ENCODE measurements at places on chromosomes 5 and 9.

- DNase-seq, result no peak
Observed at GRCh38 chr5:107618242-107618641, 52.5 kb downstream of the EFNA5 start.

- no peak for DNase-seq
Observed at GRCh38 chr5:165460911-165461310, 1955.5 kb downstream of the MAT2B start.

- no peak for DNase-seq
Observed at GRCh38 chr9:98231770-98232478, 23.5 kb downstream of the TBC1D2 start.

DNA sequence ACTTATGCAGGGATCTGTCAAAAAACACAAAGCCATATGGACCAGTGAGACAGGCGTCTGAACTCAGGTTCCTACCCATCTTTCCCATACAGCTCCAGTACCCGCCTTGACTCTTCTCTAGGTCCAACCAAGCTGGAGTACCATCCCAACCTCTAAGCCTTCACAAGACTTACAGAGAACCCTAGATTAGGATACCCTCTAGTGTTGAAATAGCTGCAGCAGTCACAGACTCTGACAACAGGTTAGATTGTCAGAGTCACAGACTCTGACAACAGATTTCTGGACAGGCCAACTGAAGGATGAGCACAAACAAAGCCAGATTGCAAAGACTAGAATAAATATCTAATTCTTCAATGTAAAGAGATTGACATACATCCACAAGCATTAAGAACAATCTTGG lies 266.1 kb downstream of the GRIA1 start:
- no peak for DNase-seq

DNA sequence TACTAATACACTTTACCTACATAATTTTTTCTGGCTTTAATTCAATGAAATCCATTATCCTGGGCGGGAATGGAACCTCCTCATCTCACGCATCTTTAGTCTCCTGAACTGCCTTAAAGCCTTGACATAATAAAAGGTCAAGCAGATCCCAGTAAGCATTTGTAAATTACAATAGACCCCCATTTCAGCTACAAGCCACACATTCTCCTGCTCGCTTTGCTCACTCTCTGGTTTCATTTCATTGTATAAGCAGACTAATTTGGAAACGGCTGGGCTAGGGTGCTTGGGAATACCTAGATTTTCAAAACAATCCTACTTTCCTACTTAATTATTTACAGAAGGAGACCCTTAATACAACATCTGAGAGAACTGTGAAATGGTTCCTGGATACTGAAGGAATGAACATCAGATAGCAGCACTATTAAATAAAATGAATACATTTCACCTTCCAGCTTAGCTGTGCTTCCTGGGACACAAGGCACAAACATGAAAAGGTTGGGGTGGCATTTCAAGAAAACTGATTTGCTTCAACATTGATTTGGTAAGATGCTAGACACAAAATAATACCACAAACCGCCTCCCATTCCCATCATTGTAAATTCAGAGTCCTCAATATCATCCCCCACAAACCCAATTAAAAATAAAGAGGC lies 1.5 kb downstream of the JAKMIP2 start:
- DNase-seq, result peak; percentile 7

GRCh38 chr9:118686959-118687358 lies 682.3 kb downstream of the BRINP1 start:
- DNase-seq, result no peak

GRCh38 chr9:123929177-123929869 lies 603 bp downstream of the DENND1A start:
- no peak for DNase-seq

DNA sequence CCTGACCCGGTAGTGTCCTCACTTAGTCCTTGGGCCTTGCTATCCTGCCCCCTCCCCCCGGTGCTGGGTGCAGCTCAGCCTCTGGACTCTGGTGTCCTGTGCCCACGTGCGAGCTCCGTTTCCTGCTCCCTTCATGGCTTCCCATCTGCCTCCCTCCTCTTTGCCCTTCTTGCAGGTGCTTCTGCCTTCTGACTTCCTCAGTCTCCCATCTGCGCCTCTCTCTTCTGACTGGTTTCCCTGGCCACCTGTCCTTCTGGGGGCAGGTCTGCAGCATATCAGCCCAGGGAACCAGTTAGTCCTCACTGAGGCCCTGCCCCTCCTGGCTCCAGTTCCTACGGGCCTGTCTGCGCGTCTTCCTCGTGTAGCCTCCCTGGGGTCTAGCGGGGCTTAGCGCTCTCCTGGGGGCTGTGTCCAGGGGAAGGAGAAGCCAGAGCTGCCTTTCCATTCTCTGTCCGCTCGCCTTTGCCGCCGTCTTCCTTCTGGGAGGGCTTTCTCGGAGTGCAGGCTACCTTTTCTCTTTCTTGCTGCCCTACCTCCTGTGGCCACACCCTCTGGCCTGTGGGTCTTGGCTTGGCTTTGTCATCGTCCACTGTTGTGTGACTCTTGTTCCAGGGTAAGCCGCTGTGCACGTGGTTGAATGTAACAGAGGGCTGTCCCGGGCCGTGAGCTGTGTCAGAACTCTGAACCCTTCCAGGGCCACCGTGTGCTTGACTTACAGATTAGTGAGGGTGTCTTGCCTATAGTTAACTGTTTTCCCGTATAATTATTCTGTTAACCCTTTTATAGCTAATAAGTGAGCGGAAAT lies 51.8 kb downstream of the EHMT1 start:
- DNase-seq, result no peak

GRCh38 chr5:82522897-82523296 lies 244.7 kb upstream of the RPS23 start:
- no peak for DNase-seq

DNA sequence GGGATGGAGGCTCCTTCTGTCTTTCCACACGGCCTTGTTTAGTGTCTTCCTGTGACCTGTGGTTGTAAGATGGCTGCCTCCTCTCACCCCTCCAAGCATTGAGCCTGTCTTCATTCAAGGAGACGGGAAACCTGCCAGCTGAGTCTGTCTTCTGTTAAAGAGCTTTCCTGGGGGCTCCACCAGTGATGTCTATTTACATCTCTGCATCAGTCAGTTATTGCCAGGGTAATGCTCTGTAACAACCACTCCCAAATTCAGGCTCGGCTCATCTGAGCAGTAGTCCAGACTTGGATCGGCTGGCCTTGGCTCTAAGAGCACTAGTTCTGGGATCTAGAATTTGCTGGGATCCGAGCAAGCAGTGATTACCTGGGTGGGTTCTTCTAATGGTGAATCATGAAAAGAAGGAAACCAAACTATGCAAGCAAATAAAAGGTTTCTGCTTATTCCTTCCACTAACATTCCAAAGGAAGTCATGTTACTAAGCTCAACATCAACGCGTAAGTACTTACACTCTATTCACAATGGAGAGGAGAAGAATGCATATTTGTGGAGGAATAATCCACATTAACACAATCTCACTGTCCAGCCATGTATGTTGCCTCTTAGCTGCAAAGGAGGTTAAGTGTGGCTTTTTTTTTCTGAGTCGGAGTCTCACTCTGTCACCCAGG lies 61.7 kb downstream of the GALNT12 start:
- DNase-seq, result no peak

DNA sequence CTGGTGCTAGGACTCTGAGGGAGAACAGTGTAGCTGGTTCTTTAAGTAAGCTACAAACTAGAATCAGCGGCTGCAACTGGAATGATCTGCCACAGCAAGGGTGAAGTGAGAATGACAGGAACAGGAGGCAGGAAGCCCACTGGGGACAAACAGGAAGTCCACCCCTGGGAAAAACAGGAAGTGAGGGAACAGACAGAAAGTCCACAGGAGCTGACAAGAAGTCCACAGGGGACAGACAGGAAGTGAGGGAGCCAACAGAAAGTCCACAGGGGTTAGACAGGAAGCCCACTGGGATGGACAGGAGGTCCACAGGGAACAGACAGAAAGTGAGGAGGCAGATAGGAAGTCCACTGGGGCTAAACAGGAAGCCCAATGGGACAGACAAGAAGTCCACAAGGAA lies 15.5 kb downstream of the ADAMTS16 start:
- DNase-seq, result no peak

DNA sequence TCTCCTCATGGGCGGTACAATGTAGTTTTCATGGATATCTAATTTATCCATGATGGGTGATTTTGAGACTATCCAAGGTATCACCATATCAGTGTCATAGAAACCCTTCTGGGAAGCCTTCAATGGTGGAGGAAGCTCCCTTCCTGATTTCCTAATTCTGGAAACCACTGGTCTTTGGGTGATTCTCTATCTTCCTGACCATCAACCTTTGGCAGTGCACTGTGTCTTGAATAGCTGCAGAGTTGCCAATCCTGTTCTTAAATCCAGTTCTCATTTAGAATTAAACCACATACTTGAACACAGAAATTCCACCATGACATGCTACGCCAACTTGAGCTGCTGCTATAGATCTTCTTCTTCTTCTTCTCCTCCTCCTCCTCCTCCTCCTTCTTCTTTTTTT lies 161.7 kb upstream of the KLF9 start:
- DNase-seq, result no peak

- peak; percentile 20 for DNase-seq
Observed at GRCh38 chr9:137534256-137535119, 15.7 kb downstream of the PNPLA7 start.

DNA sequence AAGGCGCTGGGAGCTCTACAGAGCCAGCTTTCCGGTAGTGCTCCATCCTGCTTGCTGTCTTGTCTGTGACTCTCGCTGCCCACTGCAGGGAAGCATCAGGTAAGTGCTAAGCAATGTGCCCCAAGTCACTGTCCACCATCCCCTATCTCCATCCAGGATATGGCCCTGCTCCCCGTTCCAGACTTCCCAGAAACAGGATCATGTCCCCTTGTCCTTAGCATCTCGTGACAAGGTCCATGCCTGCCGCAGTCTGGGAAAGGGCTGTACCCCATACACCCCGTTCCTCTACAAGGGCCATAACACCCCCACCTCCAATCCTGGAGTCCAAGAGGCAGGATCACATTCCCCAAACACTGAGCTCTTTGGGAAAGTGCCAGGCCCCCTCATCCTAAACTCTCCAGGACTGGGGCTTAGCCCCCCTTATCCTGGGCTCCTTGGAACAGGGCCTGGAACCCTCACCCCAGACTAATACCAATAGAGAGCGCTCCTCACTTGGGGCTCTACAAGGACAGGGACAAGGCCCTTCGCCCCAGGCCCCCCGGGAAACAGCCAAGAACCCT lies 566 bp downstream of the RPP25L start:
- no peak for DNase-seq

DNA sequence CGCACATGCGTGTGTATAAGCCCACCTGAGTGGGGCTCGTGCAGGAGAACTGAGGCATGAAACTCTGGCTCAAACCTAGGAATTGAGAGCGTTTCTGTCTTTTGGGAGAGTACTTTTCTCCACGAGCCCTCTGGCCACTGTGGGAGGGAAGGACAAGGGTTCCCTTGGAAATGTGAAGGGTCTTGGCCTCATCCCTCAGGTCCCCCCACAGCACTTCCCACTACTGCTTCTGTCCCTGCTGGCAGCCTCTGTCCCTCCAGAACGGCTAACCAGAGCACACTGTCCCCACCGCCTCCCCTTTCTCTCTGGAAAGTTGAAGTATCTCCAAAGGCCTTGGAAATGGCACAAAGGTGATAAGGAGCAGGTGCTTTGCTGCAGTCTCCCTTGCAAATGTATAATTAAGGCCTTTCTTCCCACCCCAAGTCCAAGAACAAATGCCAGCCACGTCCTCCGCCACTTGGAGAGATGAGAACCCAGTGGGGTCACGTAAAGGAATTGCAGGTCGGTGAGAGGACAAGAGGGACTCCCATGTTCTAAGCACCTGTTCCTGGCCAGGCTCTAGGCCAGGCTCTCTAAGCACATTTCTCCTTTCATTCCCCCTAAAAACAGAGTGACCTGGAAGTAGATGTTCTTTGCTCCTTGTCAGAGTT lies 107.9 kb upstream of the LMX1B start:
- DNase-seq, result no peak
